ENCODE measurements at places on chromosomes 1 and 21.
A peak's percentile ranks its signal among the peaks of the same experiment; 100 is the strongest.

GRCh38 chr21:36350282-36350910 is 30.4 kb downstream of the MORC3 start:
- no peak for DNase-seq

GRCh38 chr1:47508702-47509431 is 71.0 kb downstream of the FOXD2 start:
- no peak for DNase-seq

DNA sequence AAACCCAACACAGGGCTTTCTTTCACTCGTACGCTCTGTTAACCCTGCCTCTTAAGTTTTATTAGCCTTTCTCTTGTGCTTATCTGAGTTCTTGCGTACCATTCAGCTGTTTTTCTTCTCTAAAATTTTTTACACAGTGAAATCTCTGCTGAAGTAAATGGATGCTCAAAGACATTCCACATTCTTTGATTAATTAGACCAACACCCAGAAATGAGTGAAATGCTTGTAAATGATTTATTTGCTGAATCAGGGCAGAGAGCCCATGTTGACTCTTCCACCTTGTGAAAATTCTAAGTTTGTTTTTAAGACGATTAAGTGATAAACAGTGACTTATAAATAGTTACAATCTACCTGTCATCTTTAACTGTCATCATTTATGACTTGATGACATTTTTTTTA is 156.7 kb downstream of the ACTL8 start:
- no peak for DNase-seq

- DNase-seq: no peak
Measured at GRCh38 chr21:35927262-35927661, 133.1 kb downstream of the SETD4 start.

- DNase-seq: no peak
Measured at GRCh38 chr1:25026304-25026703, 96.2 kb upstream of the RUNX3 start.

DNA sequence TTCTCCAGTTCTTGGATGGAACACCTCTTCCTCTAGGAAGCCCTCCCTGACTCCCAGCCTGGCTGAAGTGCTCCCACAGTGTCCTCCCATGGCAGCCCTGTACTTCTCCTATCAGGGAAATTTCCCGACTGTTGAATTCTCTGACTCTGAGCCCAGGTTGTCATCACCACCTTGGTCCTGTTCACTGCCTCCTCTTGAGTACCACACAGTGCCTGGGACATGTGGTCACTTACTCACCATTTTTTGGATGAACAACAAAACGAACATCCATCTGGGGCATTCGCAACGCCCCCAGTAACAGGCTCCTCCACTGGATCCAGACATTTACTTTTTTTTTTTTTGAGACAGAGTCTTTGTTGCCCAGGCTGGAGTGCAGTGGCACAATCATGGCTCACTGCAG is 37.4 kb downstream of the CHD5 start:
- DNase-seq: no peak

GRCh38 chr1:168164771-168165170 is 14.0 kb upstream of the TIPRL start:
- DNase-seq: no peak

DNA sequence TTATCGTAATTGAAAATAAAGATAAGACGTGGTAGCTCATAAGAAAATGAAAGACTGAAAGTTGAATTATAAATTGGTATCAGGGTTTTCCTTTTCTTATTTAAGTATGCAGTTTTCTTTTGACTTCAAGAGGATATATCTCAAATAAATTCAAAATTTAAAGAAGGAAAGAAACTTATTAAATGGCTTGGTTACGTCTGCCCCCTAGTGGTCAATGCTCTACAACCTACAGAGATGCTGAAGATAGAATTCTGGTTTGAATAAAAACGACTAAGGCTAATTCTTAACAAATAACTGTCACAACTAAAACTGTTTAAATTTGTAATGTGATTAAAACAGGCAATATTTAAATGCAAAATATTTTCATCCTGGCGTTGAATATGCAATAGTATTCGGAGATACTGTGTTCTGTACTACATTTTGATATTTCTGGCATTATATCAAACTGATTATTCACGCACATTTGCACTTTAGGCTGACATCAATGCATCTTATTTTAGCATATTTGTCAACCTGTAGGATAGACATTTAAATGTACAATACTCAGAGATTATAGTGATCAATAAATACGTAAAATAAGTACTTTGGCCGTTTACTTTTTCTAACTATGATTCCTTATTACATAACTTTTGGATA is 26.8 kb downstream of the IFI44 start:
- DNase-seq: peak; percentile 84

DNA sequence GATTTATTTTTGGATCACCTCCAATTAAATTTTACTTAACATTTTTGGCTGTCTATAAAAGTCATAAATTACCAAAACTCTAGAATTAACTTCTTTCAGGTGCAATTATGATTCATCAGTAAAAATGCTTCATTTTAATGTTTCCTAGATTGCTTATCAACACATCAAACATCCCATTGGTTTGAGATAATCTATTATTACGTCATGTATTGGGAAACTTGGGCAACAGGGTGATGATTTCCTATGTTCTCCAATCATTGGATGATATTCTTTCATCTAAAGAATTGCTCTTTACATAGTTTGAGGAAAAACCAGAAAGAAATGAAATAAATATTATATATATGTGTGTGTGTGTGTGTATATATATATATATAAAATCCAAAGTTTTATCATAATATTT is 76.8 kb upstream of the KCNJ6 start:
- no peak for DNase-seq

DNA sequence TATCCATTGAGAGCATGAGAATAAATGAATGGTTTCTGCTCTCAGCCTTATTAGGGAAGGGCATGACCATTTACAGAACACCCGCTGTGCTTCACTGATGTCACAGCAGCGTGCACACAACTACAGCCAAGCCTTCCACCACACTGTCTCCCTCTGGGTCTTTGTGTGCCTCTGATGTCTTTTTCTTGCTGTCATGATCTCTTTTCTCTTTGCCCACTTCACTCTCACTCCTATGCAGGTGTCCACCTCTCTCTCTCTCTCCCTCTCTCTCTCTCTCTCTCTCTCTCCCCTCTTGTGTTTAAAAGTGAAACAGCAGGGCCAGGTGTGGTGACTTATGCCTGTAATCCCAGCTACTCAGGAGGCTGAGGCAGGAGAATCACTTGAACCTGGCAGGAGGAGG is 232.5 kb upstream of the JUN start:
- DNase-seq: peak; percentile 31

- DNase-seq: no peak
Measured at GRCh38 chr21:14991957-14992356, 72.8 kb downstream of the NRIP1 start.

DNA sequence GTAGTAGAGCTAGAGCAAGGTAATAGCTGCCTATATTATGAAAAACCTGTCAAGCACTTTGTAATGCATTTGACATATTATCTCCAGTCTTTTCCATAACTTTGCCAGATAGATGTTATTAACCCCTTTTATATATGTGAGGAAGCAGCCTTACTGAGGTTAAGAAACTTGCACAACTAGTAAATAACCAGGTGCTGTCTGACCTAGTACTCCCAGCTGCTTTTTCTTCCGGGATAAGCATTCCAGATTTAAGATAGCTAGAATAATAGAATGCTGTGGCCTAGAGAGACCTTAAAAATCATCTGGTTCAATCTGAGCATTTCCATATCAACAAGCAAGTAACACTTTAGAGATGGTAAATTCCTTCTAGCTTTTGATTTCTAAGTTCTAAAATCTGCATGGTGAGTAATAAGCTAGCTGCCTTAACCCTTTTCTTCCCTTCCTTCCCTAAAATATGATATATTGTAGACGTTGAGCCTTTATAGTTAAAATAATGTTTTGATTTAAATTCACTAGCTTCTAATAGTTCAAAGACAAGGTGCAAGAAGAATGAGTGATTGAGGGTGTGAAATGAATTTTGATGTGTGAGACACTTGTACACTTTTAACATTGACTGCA is 1.8 kb downstream of the SH3GLB1 start:
- no peak for DNase-seq

DNA sequence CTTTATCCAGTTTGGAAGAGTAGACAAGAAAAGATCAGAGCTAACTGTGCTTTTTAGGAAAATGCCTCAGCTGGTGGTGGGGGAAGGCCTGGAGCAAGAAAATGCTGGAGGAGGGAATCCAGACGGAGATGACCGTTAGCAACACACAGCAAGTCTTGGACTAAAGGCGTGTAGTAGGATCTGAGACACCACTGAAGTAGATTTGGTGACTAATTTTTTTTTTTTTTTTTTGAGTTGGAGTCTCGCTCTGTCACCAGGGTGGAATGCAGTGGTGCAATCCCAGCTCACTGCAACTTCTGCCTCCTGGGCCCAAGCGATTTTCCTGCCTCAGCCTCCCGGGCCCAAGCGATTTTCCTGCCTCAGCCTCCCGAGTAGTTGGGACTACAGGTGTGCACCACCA is 41.2 kb downstream of the LPAR3 start:
- no peak for DNase-seq

- DNase-seq: no peak
Measured at GRCh38 chr1:168520052-168520751, 23.6 kb downstream of the XCL2 start.

GRCh38 chr21:14553422-14553821 is 7.3 kb upstream of the SAMSN1 start:
- no peak for DNase-seq

DNA sequence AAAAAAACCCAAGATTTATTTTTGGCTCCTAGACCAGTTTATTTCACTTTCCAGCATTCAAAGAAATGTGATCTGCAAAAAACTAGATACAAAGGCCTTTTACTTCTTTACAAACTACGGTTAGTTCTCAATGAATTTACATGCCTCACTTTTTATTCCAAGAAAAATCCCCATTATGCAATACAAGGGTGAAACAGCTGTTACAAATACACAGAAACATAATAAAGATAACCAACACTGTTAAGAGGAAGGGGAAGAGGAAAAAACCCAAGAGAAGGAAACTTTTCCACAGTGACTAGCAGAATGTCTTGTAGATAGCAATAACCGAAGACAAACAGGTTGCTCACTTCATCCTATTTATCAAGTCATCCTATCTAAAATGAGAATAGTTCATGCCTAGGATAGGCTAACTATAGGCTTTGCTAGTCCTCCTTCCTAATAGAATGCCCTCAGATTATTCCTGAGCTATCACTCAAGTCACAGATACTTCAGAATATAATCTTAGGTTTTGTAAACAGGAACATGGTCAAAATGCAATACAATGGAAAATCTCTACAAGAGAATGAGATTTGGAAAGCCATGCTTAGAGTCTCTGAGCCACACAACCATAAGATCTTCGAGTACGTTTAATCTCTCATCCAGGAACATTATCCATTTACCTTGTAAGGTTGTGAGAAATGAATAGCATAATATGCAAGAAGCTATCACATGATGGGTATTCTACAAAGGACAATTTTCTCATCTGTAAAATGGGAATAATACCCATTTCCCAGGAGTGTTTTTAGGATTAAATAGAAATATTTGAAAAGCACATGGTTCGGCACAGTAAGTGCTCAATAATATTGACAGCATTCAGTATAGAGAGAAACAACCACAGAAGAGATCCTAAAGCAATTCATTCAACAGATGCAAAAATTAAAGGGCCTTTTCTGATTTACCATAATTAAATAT is 5.4 kb downstream of the PNRC2 start:
- DNase-seq: peak; percentile 22

GRCh38 chr1:51768971-51769588 is 109.4 kb downstream of the NRDC start:
- DNase-seq: peak; percentile 68

DNA sequence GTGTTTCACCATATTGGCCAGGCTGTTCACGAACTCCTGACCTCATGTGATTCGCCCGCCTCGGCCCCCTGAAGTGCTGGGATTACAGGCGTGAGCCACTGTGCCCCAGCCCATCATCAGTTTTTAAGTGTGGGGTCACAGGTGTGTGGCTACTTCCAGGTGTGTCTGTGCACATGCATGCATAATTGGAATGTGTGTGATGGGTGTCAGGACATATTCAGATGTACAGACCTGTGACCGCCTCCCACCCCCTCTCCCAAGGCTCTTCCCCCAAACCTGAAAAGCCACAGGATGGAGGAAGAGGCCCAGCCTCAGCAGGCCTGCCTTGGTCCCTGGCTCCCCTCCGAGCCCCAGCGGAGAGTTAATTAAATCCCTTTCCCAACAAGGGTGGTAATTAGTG is 37.3 kb upstream of the CSF3R start:
- no peak for DNase-seq

GRCh38 chr1:12173631-12174121 is 6.9 kb downstream of the TNFRSF1B start:
- peak; percentile 43 for DNase-seq

- DNase-seq: no peak
Measured at GRCh38 chr1:244173769-244174168, 122.7 kb downstream of the ZBTB18 start.

GRCh38 chr21:45748593-45748992 is 105.1 kb downstream of the PCBP3 start:
- no peak for DNase-seq

GRCh38 chr1:115091572-115091971 is 2.3 kb upstream of the TSPAN2 start:
- DNase-seq: no peak

- DNase-seq: peak; percentile 86
Measured at GRCh38 chr1:206041640-206042039, 11.3 kb upstream of the RHEX start.

- DNase-seq: no peak
Measured at GRCh38 chr21:44568667-44569556, 4.6 kb upstream of the KRTAP10-4 start.

Measured in GM12865 (cell line).